ENCODE measurements at places on chromosomes 6 and 20.

- DNase-seq = no peak
These were observed 8.4 kb downstream of the ZNF831 start for GRCh38 chr20:59171986-59172385.

DNA sequence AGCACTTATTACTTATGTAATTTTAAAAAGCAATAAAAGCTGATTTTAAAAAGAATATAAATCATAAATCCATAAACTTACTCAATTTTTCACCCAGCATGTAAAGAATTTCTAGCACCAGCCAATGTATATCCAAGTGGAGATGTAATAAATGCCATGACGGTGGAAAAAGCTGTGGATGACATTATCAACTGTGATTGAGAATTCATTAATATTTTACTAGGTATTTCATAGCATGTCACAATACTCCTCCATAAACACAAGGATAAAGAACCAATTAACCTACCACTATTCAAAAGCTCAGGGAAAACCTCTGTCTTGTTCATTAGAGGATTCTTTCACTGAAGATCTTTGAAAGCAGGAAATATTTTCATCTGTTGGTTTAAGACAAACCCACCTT lies 13.2 kb downstream of the MMS22L start:
- DNase-seq = no peak

DNA sequence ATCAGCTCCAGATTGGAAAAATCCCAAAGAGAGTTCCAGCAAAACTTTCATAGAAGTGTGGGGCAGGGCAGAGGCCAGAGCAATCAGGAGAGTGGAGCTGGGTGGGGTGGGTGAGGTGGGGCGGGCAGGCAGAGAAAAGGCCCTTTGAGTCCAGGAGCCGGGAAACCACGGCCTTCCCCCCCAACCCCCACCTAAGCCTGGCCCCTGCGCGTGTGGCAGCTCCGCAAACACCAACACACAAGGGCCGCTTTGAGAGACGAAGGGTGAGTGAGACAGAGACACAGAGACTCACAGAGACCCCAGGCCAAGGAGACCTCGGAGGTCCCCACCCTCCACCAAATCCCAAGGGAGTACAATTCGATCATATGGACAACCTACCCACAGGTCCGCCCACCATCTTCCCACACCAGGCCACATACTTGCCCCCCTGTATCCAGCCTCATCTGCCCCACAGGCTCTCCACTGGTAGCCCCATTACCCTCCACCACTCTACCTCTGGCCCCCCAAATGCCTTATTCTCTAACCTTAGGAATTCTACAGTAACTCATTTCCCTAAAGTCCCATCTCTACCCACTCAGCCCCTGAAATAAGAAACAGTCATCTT lies 1.7 kb downstream of the COL11A2 start:
- no peak for DNase-seq

GRCh38 chr6:46606338-46606737 lies 46.3 kb downstream of the CYP39A1 start:
- no peak for DNase-seq

GRCh38 chr6:42436825-42437224 lies 14.9 kb downstream of the TRERF1 start:
- no peak for DNase-seq

GRCh38 chr20:48843057-48843806 lies 15.4 kb upstream of the PREX1 start:
- DNase-seq = no peak

GRCh38 chr6:54846243-54846856 lies at the start of gene FAM83B:
FAM83B (plus strand) TSS chr6:54846771; CDS start chr6:54870247, 23,476 bp downstream.
- DNase-seq = no peak

GRCh38 chr20:4559906-4560305 lies 161.8 kb upstream of the PRND start:
- DNase-seq = no peak
